Mesothelial cell of epicardium (in vitro differentiated cells): ENCODE measurements at places on chromosomes 3 and 15. TPM values are rescaled to one million over a fixed set of nuclear protein-coding genes. Genes with fewer than 3 reads are reported as not detected.

Gene GOLGA6L6
- total RNA-seq, result not detected in 3 replicates

Gene LINS1
- 13.1 to 17.0 TPM (median 14.8 TPM) in 3 replicates for total RNA-seq

Gene LRRC49
- 21.2 to 25.5 TPM (median 24.2 TPM) in 3 replicates for total RNA-seq

Gene NCBP2
- 77.9 to 83.0 TPM (median 82.8 TPM) in 3 replicates for total RNA-seq

Gene SLC12A8
- 8.0 to 11.6 TPM (median 9.5 TPM) in 3 replicates for total RNA-seq

Gene SHF
- total RNA-seq, result 31.1 to 34.6 TPM (median 31.8 TPM) in 3 replicates

Gene PLSCR5
- total RNA-seq, result 0.20 TPM in 1 of 3 replicates, not detected in the others

DNA sequence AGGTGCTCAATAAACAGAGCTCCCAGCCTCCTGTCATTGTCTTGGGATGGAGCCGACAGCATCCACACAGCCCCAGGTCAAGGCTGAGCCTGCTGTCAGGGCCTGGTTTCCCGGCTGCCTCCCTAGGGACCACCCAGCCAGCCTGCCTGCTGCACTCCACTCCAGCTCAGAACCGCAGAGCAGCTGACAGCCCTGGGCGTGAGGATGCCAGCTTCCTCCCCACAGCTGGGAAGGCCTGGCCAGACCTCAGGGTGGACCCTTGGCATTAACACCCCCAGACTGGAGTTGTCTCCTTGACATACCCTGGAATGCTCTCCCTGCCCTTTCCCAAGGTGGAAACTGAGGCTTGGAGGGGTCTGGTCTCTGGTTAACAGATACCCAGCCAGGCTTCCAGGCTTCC is 112.0 kb downstream of the WNT7A start:
- DNase-seq, result no peak

GRCh38 chr15:79595995-79596622 is 164.0 kb downstream of the MINAR1 start:
- DNase-seq, result no peak

DNA sequence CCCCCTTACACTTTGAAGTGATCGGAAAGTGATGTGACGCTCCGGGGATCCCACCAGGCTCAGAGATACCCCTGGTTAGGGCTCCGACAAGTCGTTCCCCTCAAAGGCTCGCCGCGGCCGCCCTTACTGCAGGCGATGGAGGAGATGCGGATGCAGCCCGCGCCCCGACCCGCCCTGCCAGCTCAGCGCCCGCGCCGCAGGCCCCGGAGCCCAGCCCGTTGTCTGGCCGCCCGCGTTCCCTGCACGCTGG is 228 bp downstream of the GLT8D1 start:
- DNase-seq, result no peak

GRCh38 chr3:133783762-133784161 is 21.9 kb upstream of the SRPRB start:
- no peak for DNase-seq

- no peak for DNase-seq
Observed at GRCh38 chr15:65008983-65009382, 19.3 kb upstream of the SPG21 start.

GRCh38 chr15:57948351-57949289 is 116.9 kb downstream of the ALDH1A2 start:
- no peak for DNase-seq

GRCh38 chr3:77042882-77043281 is 3.0 kb downstream of the ROBO2 start:
- no peak for DNase-seq

GRCh38 chr3:150419076-150419868 is 11.2 kb downstream of the TSC22D2 start:
- DNase-seq, result no peak

GRCh38 chr3:145739926-145740325 is 421.1 kb downstream of the PLOD2 start:
- DNase-seq, result no peak

DNA sequence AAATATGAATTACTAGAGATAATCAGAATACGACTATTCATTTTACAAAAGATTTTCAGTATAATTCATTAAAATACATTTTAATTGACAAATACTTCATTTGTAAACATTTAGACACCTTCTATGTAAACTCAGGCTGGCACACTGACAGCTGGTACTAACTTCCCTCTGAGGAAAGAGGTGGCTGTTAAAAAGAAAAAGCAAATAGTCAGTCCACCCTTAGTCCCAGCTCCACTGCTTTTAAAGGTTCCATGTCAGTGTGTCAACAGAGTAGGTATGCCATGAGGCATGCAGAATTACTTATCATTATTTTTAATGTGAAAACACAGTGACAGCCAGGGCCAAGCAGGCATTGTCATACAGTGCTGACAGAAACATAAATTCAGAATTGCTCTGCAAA is 16.1 kb downstream of the TM6SF1 start:
- DNase-seq, result no peak

- no peak for DNase-seq
Observed at GRCh38 chr3:100316641-100317069, 17.9 kb upstream of the NIT2 start.

DNA sequence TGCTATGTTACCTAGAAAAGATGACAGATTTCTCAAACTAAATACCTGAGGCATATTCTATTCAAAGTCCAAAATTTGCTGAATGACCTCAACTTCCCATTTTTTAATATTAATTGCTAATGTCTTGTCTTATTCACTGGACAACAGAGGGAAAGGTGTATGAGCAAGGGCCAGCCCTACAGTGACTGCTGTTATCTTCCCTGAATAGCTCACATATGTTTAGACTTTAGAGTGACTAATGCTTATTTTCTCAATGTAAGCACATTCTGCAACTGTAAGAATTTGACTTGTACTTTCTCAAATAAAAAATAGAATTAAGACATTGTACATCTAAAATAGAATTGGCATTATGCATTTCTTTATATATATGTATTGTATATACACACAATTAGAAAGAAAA is 26.5 kb upstream of the AADACL2 start:
- no peak for DNase-seq

DNA sequence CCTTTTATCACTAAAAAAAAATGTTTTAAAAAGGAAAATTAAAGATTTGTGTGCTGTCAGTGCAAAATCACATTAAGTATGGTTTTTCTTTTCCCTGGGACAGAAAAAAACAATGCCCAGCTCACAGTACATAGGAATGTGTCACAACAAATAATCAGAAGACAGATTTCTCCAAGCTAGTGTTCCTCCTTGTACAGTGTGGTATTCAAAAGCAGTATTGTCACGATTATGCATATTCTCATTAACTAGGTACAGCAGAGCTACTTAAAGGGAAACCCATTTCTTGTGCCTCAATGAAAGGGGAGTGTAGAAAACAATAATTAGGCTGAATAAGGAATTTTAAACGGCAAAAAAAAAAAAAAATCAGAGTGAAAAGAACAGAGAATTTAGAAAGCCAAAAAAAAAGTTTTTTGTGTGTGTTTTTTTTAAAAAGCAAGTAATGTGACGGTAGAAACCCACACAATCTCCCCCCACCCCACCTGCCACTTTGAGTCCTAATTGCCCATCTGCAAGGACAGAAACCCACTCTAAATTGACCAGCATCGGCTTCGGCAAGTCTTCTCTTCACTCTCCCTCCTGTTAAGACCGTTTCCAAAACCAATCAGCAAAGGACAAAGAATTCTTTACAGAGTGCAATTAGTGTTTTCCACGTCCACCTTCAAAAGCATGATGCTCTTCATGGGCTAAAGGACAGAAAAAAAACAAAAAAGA is 41.0 kb downstream of the EIF4E3 start:
- no peak for DNase-seq

- DNase-seq, result no peak
Observed at GRCh38 chr3:60192297-60193114, 1058.7 kb downstream of the FHIT start.

DNA sequence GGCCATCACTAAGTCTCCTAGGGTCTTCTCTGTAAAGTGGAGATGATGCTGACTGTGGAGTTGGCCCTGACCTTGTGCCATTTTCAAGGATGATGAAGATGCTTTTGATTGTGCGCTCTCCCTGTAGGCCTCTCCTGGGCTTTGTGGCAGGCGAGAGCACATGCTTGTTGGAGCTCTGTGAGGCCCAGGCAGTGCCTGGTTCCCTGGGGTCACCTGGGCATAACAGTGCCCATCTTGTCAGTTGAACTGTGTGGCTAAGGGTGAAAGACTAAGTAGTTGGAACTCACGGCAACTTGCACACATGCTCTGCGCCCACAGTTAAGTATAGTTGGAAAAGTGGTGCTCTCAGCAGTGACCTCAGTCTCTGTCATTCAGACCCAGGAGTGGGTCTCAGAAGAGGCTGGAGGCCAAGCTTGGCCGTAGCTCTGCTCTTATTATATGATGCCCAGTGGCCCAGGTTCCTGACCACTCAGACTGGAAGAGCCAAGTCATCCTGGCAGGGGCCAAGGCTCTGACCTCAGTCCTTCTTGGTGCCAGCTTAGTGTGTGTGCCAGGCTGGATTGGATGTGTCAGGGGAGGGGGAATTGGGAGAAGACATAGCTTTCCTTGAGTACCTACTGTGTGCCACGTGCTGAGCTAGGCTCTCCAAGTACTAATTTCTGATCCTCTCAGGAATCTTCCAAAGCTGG is 154.6 kb downstream of the EEFSEC start:
- no peak for DNase-seq

GRCh38 chr3:52238193-52238760 is 681 bp downstream of the TWF2 start:
- no peak for DNase-seq

- DNase-seq, result no peak
Observed at GRCh38 chr3:121627622-121628021, 33.1 kb downstream of the HCLS1 start.

GRCh38 chr3:121566773-121567172 is 976 bp upstream of the ARGFX start:
- DNase-seq, result no peak

GRCh38 chr3:153484842-153485241 is 322.8 kb downstream of the RAP2B start:
- DNase-seq, result no peak

DNA sequence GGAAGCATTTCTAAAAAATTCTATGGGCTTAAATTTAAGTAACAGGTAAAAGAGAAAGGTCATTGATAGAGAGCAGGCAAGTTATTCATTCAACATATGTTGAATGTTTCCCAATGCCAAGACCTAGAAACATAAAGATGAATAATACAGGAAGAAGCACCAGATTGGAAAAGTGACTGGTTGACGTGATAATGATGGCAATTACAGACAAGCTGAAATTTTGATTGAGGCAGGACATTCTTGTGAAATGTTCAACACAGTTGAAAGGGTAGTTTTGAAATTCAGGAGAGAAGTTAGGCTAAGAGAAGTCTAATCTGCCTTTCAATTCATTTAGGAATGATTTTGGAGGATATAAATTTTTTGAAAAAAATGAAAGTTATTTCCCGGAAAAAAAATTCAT is 536.3 kb upstream of the NAALADL2 start:
- no peak for DNase-seq

DNA sequence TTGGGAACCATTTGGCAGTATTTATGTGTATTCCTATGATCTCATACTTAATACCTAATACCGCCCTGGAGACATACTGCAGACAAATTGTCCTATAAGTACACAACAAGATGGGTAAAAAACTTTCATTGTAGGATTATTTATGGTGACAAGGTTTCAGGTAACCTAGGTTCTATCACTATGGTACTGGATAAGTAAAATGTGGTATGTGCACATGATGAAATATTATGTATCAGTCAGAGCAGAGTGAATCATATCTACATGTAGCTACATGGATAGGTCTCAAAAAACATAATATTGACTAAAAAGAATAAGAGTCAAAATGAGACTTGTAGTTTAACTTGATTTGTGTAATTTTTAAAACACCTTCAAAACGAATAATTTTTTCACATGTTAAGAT is 147.8 kb downstream of the LEKR1 start:
- DNase-seq, result no peak

GRCh38 chr15:56495533-56495932 is 30.6 kb upstream of the MNS1 start:
- no peak for DNase-seq
